Activated T-helper 2 cell treated with anti-CD3 and anti-CD28 coated beads, Interferon-gamma antibody, Interleukin-2, Interleukin-4, amounts not matched to agents 10 μg/mL and 5 μg/mL and 100 μg/mL, durations not matched to agents 14 hours and 24 hours and 36 hours (primary cell): ENCODE measurements at places on chromosomes 5 and 9. TPM values are rescaled to one million over a fixed set of nuclear protein-coding genes. Genes with fewer than 3 reads are reported as not detected.

The LCN15 gene
- not detected in 2 replicates for total RNA-seq

The GGTA1 gene
- not detected in 2 replicates for total RNA-seq

The IFNA10 gene
- total RNA-seq: not detected in 2 replicates

The PCAT7 gene
- total RNA-seq: not detected in 2 replicates

GRCh38 chr9:107810461-107810961 is 320.9 kb upstream of the KLF4 start:
- DNase-seq: no peak
- no peak overlapping the region for H3K4me3 ChIP-seq
- no peaks in the 10 kb centered on the region for H3K36me3 ChIP-seq
- H3K4me1 ChIP-seq: no peaks in the 10 kb centered on the region
- no peak overlapping the region for H3K27ac ChIP-seq

- no peaks in the 10 kb centered on the region for H3K27me3 ChIP-seq
- H3K27ac ChIP-seq: no peak overlapping the region
- no peak overlapping the region for H3K4me3 ChIP-seq
- no peaks in the 10 kb centered on the region for H3K4me1 ChIP-seq
- H3K36me3 ChIP-seq: no peaks in the 10 kb centered on the region
- DNase-seq: no peak
Observed at GRCh38 chr5:154740483-154740882, 14.7 kb upstream of the LARP1 start.

GRCh38 chr9:131116281-131117120 is 8.9 kb upstream of the NUP214 start:
- H3K27ac ChIP-seq: no peak overlapping the region
- H3K4me3 ChIP-seq: no peak overlapping the region
- no peaks in the 10 kb centered on the region for H3K4me1 ChIP-seq
- peaks cover 3% of the 10 kb centered on the region for H3K27me3 ChIP-seq
- no peaks in the 10 kb centered on the region for H3K36me3 ChIP-seq

GRCh38 chr5:6026766-6027406 is 351.5 kb downstream of the MED10 start:
- no peak overlapping the region for H3K4me3 ChIP-seq
- no peak for DNase-seq
- no peaks in the 10 kb centered on the region for H3K4me1 ChIP-seq
- H3K27me3 ChIP-seq: no peaks in the 10 kb centered on the region
- no peaks in the 10 kb centered on the region for H3K36me3 ChIP-seq

DNA sequence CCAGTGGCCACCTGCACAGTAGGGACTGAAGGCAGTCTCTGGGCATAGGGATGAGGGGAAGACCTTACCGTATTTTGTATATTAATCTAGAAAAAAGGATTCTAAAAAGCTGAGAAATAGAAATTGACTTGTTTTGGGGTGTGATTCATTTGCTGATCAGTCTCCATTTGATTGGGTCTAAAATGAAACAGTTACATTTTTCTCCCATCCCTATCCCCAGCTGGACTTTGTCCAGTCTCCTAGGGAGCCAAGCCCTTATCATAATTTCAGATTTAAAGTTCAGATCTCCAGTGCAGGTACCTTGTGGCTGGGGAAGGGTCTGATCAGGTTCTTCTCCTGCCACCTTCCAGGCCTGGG is 240.8 kb downstream of the FANCC start:
- DNase-seq: no peak
- H3K4me1 ChIP-seq: no peaks in the 10 kb centered on the region
- H3K36me3 ChIP-seq: peaks cover under 1% of the 10 kb centered on the region
- no peaks in the 10 kb centered on the region for H3K27me3 ChIP-seq

- H3K27me3 ChIP-seq: peaks cover 15% of the 10 kb centered on the region
- H3K4me3 ChIP-seq: no peak overlapping the region
- DNase-seq: no peak
- H3K4me1 ChIP-seq: peaks cover 2% of the 10 kb centered on the region
Observed at GRCh38 chr5:180212363-180213255, 3.6 kb upstream of the RASGEF1C start.

DNA sequence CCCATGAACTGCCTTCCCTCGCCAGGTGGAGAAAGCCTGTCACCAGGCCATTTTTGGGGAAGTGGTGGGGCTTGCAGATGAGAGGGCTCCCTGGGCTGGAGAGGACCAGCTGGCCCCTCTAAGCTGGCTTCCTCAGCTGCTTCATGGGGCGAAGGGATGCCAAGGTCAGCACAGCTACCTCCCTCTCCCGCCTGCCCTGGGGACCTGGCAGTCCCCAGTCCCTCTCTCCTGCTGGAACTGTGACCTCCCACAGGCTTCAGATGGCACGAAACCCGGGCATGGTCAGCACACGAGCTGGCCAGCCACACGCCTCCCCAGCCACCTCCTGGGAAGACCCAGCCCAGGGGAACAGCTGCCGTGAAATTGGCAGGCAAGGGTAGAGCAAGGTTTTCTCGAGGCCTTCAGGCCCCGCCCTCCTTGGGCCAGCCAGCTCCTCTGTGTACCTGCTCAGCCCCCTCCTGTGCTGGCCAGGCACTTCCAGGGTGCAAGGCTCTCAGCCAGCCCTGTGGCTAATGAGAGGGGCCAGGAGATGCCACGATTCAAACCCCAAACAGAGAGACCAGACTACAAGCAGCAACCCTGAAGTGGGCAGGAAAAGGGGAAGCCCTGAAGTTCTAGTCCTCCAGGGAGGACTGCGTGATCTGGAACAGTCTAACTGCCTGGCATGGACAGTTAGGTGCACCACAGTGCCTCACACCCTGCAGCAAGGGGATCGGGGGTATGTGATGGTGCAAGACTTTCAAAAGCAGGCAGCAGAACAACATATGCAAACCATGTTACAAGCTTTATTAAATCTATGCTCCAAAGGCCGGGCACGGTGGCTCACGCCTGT is 12.9 kb downstream of the PLPP7 start:
- no peaks in the 10 kb centered on the region for H3K27me3 ChIP-seq
- H3K4me3 ChIP-seq: no peak overlapping the region
- H3K27ac ChIP-seq: no peak overlapping the region
- DNase-seq: no peak
- no peaks in the 10 kb centered on the region for H3K4me1 ChIP-seq
- H3K36me3 ChIP-seq: no peaks in the 10 kb centered on the region

GRCh38 chr5:94849821-94850736 is 231.6 kb downstream of the SLF1 start:
- no peaks in the 10 kb centered on the region for H3K36me3 ChIP-seq
- H3K4me3 ChIP-seq: no peak overlapping the region

DNA sequence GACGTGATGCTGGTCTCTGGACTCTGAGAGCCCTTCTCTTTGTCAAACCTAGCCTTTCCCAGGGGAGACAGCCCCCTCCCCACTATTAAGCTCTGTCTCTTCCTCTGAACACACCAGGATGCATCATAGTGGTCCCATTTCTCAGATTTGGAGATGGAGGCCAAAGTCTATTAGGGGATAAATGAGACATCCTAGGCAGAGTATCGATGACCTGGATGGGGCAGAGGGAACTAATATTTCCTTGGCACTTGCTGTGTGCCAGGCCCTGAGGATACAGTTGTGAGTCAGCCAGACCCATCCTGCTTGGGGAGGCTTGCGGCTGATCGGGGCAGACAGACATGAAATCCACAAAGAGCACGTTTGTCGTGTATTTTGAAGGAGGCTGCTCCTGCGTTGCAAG is 5.2 kb downstream of the DNM1 start:
- H3K4me1 ChIP-seq: peaks cover 3% of the 10 kb centered on the region
- DNase-seq: no peak
- H3K4me3 ChIP-seq: no peak overlapping the region
- no peak overlapping the region for H3K27ac ChIP-seq
- H3K27me3 ChIP-seq: peaks cover 40% of the 10 kb centered on the region
- no peaks in the 10 kb centered on the region for H3K36me3 ChIP-seq

DNA sequence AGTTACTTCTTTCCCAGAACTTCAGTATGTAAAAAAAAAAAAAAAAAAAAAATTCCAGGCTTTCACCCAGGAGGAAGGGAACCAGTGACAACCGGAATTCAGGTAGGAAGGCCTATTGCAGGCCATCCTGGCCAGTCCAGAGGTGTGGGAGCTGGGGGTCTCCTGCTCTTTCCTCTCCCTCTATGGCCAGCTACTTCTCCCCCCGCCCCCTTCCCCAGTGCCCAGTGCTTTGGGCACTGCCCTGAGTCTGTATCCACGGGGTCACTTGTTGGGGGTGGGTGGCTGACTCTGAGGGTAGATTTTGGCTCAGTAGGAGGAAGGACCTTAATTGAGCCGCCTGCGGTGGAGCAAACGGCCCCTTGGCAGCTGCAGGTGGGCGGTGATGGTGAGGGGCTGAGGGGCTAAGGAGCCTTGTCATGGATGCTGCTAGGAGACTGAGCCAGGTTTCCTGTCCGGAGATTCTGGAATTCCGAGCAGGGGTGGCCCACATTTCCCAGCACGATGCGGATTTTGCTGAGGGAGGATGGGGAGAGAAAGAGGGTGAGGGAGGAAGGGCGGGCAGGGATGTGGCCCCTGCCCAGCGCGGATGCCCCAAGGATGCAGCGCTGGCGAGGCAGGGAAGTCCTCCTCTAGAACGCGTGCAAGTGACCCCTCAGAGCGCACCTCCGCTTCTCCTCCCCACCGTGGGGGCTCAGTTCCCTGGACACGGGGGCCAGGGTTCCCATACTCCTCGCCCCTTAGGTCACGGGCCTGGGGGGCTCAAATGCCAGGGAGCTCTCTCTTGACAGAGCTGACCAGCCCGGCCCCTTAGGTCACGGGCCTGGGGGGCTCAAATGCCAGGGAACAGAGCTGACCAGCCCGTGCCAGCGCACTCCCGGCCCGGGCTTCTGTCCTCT is 1.2 kb upstream of the PHF2 start:
- peaks cover 25% of the 10 kb centered on the region for H3K4me1 ChIP-seq
- no peak for DNase-seq
- peak overlapping the region; percentile 87 for H3K4me3 ChIP-seq
- peaks cover 20% of the 10 kb centered on the region for H3K36me3 ChIP-seq
- no peaks in the 10 kb centered on the region for H3K27me3 ChIP-seq

GRCh38 chr5:59212596-59212995 is 629.7 kb downstream of the RAB3C start:
- H3K4me3 ChIP-seq: no peak overlapping the region
- H3K36me3 ChIP-seq: no peaks in the 10 kb centered on the region
- DNase-seq: no peak
- H3K4me1 ChIP-seq: peaks cover 9% of the 10 kb centered on the region

DNA sequence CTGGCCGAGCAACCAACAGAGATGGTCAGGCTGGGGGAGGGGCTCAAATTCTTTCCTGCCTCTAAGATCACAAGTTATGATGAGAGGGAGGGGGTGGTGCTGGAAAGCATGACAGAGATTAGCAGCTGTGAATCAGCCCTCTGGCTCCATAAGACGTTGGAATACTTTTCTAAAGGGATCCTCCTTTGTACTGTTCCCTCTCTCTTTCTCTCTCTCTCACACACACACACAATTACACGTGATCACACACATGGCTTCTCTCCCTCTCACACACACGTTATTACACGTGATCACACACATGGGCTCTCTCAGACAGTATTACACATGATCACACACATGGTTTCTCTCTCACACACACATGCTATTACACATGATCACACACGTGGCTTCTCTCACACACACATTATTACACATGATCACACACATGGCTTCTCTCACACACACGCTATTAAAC is at the start of gene SLC45A2:
Gene SLC45A2 (minus strand): TSS at position 23 of the 454 bp plus-strand sequence. CDS start 110 bp downstream, outside the sequence.
- H3K4me3 ChIP-seq: no peak within 1 kb of the TSS
- no peak within 1 kb of the TSS for H3K27ac ChIP-seq
- no peaks in the 10 kb centered on the region for H3K4me1 ChIP-seq
- H3K27me3 ChIP-seq: no peaks in the 10 kb centered on the region
- DNase-seq: no peak

GRCh38 chr9:98472216-98472615 is 216.8 kb upstream of the TBC1D2 start:
- DNase-seq: no peak
- no peak overlapping the region for H3K27ac ChIP-seq
- H3K4me1 ChIP-seq: no peaks in the 10 kb centered on the region
- H3K4me3 ChIP-seq: no peak overlapping the region

GRCh38 chr5:67259548-67260215 is 63.1 kb upstream of the CD180 start:
- no peaks in the 10 kb centered on the region for H3K36me3 ChIP-seq
- no peak for DNase-seq
- H3K27me3 ChIP-seq: peaks cover 20% of the 10 kb centered on the region

DNA sequence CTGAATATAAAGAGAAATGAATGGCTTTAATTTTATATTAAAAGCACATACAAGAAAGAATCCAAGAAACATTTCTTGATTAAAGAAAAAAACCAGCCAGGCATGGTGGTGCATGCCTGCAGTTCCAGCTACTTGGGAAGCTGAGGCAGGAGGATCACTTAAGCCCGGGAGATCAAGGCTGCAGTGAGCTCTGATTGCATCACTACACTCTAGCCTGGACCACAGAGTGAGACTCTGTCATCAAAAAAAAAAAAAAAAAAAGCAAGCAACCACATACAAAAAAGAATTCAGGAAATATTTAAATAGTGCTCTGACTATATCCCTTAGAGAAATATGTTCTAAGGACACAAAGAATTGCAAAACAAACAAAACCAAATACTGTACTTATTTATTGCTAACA is 2.5 kb upstream of the PLAC8L1 start:
- H3K4me3 ChIP-seq: no peak overlapping the region
- DNase-seq: no peak

- no peak overlapping the region for H3K4me3 ChIP-seq
- no peaks in the 10 kb centered on the region for H3K4me1 ChIP-seq
- no peak for DNase-seq
Observed at GRCh38 chr5:63602971-63603370, 359.3 kb downstream of the HTR1A start.

DNA sequence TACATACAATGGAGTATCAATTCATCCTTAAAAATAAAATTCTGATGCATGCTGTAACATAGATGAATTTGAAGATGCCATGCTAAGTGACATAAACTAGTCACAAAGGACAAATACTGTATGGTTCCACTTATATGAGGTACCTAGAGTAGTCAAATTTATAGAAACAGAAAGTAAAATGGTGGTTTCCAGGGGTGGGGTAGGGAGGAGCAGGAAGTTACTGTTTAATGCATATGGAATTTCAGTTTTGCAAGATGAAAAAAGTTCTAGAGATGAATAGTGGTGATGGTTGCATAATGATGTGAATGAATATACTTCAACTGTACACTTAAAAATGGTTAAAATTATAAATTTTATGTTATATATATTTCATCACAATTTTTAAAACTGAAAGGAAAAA is 57.3 kb upstream of the FNIP1 start:
- H3K4me3 ChIP-seq: no peak overlapping the region
- H3K27ac ChIP-seq: no peak overlapping the region
- H3K36me3 ChIP-seq: peaks cover 12% of the 10 kb centered on the region
- DNase-seq: no peak
- H3K27me3 ChIP-seq: peaks cover 4% of the 10 kb centered on the region

DNA sequence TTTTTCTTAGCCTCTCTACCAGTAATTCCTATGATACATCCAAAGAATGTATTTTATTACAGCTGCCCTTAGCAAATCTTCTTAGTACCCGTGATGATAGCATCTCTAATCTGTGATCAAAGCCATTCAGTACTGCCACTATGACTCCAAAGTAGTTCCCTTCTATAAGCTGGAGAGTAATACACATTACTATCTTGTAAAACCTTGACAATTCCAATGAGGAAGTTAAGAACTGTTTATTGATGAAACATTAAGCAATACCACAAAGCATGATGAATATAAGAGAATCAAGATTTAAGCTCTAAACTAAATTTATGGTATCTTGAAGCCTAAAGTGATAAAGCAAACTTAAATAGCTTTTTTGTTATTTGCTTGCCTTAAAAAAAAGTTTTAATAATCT is 86.1 kb downstream of the SMIM23 start:
- no peak overlapping the region for H3K4me3 ChIP-seq
- no peaks in the 10 kb centered on the region for H3K27me3 ChIP-seq
- H3K27ac ChIP-seq: no peak overlapping the region
- H3K4me1 ChIP-seq: peaks cover 2% of the 10 kb centered on the region
- peaks cover 62% of the 10 kb centered on the region for H3K36me3 ChIP-seq
